ENCODE measurements at places on chromosomes 7 and 10. TPM values are rescaled to one million over a fixed set of nuclear protein-coding genes. Genes with fewer than 3 reads are reported as not detected.
A peak's percentile ranks its signal among the peaks of the same experiment; 100 is the strongest.

DNA sequence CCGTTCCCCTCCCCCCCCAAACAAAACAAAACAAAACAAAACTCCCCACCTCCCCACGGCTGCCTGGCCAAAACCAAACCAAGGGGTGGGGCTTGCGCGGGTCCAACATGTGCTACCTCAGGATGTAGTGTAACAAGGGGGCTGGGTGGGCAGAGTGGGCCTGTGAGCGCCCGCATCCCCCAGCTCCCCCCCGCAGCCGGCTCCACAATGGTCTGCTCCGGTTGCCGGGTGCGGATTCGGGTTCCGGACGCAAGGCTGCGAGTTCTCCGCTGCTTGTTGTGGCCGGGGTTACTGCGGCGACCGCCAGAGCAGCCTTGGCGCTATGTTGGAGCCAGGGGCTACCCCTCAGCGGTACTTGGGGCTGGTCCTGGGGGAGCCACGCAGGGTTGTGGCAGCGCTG is 4.9 kb downstream of the C10orf143 start:
- no peak for DNase-seq

Gene CELF2
- total RNA-seq: 25.1 TPM

DNA sequence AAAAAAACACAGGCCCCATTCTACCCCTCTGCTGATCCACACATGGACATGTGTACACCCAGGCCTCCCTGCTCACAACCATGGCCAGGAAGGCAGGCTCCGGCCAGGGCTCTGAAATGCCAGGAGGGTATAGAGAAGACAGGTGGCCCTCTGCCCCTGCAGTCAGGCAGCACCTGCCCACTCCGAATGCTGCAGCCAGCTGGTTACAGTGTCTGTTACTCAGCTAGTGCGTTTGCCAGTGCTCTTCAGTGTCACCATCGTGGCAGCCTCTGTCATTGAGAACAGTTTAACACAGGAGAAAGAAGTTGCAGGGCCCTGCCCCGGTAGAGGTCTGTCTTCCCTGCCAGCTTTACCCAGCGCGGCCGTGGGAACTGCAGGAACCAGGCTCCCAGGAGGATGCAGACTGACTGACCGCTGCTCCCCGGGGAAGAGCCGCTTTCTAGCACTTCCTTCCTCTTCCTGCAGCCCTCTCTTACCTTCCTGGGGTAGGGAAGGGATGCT is 128.8 kb upstream of the FAM20C start:
- DNase-seq: no peak

- peak; percentile 86 for DNase-seq
Measured at GRCh38 chr10:14601872-14602725, 172.6 kb downstream of the FAM107B start.

Gene TLX1
- total RNA-seq: not detected

Data from fibroblast of lung (primary cell).